Kidney tubule cell (primary cell): ENCODE measurements at places on chromosomes 7 and 10.

DNA sequence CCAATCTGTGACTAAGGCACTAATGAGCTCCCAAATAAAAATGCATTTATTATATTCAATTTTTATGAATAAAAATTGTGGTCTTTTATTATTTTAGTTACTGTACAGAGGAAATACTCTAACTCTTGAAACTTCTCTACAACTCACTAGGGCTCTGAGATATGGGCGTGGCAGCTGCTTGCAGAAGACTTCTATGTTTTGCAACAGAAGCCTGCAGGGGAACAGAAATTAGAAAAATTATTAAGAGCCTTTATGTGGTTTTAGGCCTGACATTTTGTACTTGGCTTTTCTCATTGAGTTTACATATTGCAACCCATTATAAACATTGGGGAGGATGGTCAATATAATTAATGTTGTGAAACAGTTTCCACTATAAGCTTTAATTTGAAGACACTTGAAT lies 581.4 kb downstream of the TNS3 start:
- no peak for DNase-seq

DNA sequence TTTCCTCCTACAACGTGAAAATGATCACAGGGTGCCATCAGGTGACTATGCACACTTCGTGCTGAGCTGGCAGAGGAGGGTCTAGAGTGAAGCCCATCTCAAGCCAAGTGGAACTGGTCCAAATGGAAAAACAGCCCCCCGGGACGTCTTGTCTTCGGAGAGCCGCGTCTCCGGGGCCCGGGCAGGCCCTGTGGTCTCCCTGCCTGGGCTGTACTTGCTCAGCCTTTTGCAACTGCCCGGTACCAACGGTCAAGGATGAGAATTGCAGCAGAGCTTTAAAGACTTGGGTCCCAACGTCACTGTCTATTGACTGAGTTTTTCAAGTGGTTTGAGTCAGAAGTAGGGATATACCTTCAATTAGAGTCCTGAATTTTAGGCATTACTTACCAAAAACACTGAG lies 315.5 kb downstream of the PTPRN2 start:
- DNase-seq: no peak

- no peak for DNase-seq
Measured at GRCh38 chr7:14834456-14834855, 68.1 kb downstream of the DGKB start.

GRCh38 chr10:99850021-99850766 lies 67.8 kb downstream of the ABCC2 start:
- DNase-seq: no peak

GRCh38 chr10:53754596-53755250 lies 982.1 kb upstream of the MBL2 start:
- peak; percentile 2 for DNase-seq
